Stimulated activated CD4-positive, alpha-beta T cell treated with anti-CD3 and anti-CD28 coated beads, Interleukin-4, amount 100 ng/mL, for 4 hours (primary cell): ENCODE measurements at places on chromosomes 4 and X.
A peak's percentile ranks its signal among the peaks of the same experiment; 100 is the strongest.

DNA sequence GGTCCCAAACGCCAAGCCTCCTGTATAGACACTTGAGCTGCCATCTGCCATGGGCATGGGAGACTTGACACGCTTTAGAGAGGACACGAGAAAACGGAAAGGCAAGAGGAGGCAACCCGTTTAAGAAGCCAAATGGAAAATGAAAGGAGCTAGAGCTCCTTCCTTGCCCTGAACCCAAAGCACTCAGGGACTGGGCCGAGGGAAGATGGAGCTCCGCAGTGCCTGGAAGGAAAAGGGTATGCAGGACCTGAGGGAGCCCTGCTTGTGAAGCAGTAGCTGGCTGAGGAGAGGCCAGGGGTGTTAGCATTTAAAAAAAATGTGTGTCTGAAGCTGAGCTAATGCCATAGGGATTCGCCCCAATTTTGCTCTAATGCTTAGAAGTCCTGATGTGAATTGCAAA lies 15.1 kb downstream of the MCF2 start:
- DNase-seq: no peak

- no peak for DNase-seq
These were observed 12.8 kb upstream of the ELOVL6 start for GRCh38 chr4:110211007-110211769.

- DNase-seq: peak; percentile 34
These were observed 167.1 kb downstream of the NSUN7 start for GRCh38 chr4:40916880-40917279.

DNA sequence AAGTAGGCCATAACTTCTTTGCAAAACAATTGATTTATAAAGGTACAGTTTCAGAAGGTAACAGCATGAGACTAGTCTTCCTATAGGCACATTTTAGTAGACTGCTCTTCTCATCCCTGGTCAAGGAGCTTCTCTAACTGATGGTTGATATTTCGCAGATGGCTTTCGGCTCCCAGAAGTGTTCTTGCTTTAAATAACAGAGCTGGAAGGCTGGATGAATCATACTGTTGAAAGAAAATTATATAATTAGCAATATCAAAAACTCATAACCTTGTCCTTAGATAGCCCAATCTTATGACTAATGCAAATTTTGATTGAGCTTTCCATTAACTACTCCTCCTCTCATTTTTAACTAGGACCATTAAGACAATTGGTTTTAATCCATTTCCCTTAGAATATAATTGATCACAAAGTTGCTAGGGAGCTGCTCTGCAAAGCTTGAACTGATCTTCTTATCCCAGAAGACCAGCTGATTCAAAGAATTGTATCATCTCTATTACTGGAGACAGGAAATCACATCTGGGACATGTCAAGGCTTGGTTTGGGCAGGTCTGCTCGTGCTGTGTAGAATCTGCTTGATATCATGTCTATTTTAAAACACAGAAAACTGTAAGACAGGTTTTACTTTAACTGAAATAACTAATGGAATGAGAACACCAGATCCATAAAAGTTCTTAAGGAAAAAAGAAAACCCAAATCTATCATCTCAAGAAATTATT lies 38.6 kb downstream of the CENPU start:
- no peak for DNase-seq

- DNase-seq: no peak
These were observed 94.5 kb upstream of the MXRA5 start for GRCh38 chrX:3440981-3441380.

DNA sequence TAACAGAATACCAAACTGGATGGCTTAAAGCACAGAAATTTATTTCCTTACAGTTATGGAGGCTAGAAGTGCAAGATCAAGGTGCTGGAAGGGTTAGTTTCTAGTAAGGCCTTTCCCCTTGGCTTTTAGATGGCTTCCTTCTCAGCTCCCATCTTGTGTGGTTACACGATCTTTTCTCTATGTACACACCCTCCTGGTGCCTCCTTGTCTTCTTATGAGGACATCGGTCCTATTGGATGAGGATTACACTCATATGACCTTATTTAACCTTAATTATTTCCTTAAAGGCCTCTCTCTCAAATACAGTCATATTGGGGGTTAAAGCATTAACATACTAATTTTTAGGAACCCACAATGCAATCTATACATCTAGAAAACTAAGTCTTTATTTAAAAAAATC lies 787.9 kb upstream of the GALNTL6 start:
- DNase-seq: no peak

GRCh38 chr4:81839347-81840042 lies 367.8 kb upstream of the RASGEF1B start:
- no peak for DNase-seq

- DNase-seq: no peak
These were observed 891 bp downstream of the XK start for GRCh38 chrX:37686369-37686995.

DNA sequence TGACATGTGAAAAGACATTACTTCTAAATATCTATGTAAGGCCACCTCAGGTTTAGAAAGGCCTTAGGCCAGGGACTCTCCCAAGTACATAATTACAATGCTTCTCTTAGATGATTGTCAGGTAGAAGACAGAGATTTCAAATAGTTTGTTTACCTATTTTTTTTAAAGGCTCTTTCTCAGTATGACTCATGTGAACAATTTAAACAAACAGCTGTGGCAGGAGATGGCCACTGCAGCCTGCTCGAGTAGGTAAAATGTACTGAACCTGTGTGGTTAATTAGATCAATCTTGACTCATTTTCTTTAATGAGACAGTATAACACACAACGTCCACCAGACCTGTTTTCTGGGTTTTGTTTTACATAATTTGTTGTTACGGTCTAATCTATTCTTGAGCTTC lies 50.2 kb downstream of the LEF1 start:
- DNase-seq: no peak

DNA sequence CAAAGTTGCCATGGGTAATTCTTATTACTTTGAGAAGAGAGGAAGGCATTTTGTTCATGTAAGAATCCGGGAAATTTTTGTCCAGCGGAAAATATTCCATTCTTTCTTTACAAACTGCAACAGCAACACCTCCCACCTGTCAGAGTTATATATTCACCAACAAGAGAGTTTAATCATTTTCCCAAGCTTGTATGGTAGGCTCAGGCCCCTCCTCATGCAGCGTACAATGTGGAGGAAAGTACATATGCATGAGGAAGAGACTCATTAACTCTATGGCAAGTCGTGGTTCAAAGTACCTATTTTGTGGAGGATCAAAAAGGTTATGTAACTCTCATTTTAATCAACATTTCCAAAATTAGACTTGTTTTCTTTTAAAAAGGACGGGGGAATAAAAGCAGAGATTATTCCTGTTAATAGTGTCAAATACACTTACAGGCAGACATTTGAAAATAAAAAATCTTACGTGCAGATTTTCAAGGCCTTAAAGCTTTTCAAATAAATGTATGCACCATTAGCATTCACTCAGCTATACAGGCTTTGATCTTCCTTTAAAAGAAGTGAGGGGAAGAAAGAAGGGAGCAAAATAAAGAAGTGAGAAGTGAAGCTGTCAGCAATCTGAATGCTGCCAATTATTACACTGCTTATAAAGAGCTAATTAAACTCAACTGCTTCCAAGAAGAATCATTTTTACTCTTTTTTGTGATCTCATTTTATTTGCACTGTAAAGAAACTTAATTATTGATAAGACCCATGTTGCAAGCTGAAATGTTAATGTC lies 204.8 kb downstream of the FAT4 start:
- DNase-seq: no peak

DNA sequence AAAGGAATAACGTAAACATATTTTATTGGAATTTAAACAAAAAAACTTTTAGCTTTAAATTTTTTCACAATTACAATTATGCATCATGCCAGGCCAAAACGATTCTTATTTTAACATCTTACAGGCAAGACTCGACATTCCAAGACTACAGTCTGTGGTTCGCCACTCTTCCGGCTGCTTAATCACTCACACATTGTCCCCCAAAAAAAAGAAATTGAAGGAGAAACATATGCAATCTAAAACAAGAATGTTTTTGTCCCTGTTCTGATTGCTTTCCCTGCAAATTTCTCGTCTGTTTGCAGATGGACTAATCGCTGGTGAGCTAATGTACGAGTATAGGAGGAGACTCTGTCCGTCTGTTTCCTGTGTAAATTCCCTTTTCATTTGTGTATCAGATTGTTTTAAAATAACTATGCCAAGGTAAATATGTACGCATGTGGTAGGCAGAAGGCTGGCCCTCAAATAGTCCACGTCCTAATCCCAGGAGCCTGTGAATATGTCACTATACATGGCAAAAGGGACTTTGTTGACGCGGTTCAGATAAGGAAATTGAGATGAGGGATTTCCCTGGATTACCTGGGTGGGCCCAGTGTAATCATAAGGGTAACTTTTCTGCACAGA lies 37.7 kb upstream of the MTNR1A start:
- DNase-seq: no peak

GRCh38 chr4:67694662-67695061 lies 6.3 kb downstream of the UBA6 start:
- DNase-seq: no peak

GRCh38 chr4:64756016-64756415 lies 346.8 kb upstream of the TECRL start:
- DNase-seq: no peak

DNA sequence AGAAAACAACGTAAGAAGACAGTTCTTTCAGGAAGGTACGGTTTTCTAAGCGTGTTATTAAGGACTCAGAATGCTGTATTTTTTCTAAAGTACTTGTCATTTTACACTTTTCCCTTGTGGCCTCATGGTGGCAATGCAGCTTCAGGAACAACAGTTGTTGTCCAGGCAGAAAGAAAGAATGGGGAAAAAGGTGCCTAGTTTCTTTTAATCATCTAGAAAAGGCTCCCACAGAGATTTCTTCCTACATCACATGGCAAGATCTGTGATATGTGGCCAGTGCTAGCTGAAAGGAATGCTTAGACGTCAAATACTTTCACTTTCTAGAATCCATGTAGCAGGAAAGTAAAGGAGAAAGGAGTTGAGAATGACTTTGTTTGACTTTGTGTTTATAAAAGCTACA lies 49.0 kb upstream of the TRAM1L1 start:
- no peak for DNase-seq

- DNase-seq: peak; percentile 60
These were observed 21.0 kb upstream of the BCORL1 start for GRCh38 chrX:129961180-129962083.

- DNase-seq: no peak
These were observed 5.3 kb upstream of the GPR78 start for GRCh38 chr4:8574796-8575370.

- DNase-seq: no peak
These were observed 174.1 kb upstream of the ADAMTS3 start for GRCh38 chr4:72743078-72743477.

DNA sequence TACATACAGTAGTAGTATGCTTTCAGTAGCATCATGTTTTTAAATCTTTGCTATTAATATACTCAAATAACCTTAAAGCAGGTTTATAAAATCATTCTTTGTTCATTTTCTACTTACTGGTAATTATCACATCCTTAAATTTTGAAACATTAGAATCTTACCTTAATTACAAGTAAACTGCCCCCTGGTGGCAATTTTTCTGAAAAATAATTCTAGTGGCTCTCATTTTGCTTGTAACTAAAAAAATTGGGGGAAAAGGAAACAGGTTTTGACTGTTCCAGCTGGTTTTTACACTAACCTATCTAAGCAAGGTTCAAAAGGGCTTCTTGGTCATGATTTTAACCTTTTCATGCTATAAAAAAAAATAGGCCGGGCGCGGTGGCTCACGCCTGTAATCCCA lies 18.5 kb upstream of the DCAF4L1 start:
- DNase-seq: no peak

DNA sequence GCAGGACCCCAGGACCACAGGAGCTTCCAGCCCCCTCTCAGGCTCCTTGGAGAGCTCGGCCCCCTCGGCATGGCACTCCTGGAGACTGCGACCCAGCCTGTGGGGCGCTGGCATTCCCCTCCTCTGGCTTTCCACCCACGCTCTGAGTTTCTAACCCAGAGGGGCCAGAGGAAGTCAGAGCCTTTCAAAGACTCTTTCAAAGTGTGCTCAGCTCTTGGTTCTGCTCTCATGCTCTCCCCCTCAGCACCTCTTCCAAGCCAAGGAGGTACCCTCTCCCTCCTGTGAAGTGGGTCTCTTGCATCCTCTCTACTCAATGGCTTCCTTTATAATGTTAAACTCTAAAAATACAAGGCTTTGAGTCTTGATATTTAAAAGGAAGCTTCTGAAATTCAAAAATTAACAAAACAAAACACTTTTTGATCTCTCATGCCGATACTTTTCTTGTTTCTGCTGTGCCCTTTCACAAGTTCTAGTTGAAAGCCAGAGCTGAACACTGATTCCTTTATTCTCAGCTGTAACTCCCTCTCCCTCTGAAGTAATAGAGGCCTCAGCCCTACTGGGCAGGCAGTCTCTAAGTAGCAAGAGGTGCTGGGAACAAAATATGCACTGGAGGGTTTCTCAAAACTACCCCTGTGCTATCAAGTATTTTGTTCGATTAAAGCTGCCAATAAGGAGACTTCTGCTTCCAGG lies 82.8 kb downstream of the NAT8L start:
- peak; percentile 5 for DNase-seq
